AG08395 (cell line): ENCODE measurements at places on chromosomes 2 and 18.
A peak's percentile ranks its signal among the peaks of the same experiment; 100 is the strongest.

DNA sequence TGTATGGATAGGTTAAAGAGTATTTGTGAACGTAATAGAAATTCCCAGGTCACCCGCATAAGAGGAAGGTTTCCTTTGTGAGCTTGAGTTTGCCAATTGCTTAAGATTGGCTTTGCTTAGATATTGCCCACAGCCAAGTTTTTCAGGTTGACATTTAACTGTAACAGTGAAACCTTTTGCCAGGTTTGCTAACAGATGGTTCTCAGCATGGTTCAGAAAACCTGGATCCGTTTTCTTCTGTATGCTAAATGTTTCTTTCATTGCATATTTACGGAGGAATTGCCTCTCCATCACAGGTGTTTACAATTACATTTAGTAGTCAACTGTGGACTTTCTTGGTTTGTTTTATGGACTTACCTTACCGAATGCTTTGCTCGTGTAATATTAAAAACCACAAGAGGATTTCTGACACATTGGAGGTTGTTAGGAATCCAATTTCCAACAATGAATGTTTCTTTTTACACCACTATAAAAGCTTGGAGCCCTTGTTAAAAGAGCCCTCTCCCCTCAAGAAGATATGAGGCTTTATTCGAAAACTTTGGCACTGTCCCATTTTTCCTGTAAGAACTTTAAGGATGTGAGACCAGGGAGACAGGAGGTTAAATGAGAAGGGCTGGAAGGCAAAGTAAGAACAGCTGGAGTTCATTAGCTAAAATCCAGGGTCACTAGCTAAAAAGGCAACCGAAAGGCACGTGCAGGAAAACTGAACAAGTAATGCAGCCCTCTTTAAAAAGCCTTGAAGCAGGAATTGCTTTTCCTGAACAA lies 7.8 kb downstream of the CDK15 start:
- peak; percentile 21 for DNase-seq

GRCh38 chr2:63364866-63365265 lies 223.4 kb downstream of the WDPCP start:
- DNase-seq, result no peak

DNA sequence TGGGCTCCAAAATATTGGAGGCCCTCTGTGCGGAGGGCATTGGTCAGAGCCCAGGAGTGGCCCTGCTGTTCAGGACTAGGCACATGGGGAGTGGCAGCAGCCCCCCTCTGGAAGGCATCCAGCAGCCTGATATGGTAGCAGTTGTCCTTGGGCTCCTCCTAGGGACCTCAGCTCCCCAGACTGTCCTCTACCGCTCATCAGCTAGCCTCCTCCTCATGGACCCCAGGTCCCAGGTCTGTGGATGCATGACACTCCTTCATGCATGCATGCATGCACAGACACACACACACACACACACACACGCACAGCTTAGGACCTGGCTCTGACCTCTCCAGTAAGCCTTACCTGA lies 15.4 kb upstream of the ATP6V1B1 start:
- DNase-seq, result no peak

DNA sequence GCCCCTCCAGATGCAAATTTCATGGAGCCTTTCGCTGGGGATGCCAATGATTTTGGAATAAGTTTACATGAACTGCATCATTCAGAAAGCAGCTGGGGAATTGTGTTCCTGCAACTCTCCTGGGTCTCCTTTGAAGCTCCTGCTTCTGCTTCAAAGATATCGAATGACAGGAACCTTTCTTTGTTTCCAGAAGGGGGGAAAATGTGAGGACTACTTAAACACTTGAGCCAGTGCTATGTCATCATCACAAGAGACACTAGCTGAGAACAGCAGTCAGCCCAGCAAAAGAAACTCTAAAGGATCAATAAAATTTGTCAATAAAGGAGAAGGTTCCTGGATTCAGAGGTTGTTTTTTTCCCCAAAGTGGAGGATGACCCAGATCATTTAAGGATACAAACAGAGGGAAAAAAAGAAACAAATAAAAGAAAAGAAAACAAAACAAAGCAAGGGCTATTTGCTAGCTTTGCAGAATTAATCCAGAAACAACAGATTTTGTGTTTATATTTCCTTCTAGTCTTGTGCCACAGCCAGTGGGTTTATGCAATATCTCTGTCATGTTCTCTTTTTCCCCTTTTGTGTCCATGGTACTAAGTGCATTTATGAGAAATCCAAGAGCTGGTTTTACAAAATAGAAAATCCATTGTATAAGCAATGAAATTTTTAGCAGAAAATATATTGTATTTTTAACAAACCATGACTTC lies 463.7 kb downstream of the CDH2 start:
- no peak for DNase-seq

- no peak for DNase-seq
Observed at GRCh38 chr18:46859855-46860254, 57.5 kb downstream of the PIAS2 start.

DNA sequence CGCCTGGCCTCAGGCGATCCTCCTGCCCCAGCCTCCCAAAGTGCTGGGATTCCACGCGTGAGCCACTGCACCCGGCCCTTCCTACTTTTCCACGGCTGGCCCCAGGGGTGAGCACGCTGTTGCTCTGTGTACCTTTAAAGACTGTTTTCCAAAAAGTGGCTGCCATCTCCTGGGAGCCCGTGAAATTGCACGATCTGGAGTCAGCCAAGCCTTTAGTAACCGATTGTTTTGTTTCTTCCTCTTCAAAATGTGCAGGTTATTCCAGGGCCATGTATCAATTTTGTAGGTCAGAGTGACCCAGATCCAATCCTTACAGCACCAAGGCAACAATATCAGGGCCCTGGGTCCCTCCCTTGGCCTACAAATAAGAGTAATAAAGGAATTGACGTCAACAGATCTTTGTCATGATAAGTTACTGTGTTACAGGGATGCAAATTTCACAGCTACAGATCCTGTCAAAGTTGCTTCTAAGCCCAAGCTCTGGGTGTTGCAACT lies 135.6 kb upstream of the ZNF236 start:
- peak; percentile 76 for DNase-seq
